ENCODE measurements at places on chromosomes 4 and X.

DNA sequence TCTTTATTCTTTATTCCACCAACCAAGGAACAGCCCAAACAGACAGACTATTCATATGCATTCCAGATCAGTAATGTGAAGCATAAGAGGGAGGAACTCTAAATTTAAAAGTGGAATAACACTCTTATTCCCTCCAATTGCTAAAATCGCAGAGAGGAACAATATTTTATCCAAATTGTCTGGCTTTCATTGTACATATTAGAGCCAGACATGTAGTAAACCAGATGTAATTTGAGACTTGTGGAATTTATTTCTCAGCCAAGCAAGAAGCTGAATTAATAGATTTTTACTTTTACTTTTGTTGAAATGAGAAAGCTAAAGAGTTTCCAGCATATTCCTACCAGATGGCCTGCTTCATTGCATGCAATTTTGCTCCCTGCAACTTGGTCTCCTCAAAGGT, 674.6 kb upstream of the SLIT2 start:
- DNase-seq, result no peak

GRCh38 chrX:27679281-27679680, 89.1 kb downstream of the DCAF8L2 start:
- no peak for DNase-seq

DNA sequence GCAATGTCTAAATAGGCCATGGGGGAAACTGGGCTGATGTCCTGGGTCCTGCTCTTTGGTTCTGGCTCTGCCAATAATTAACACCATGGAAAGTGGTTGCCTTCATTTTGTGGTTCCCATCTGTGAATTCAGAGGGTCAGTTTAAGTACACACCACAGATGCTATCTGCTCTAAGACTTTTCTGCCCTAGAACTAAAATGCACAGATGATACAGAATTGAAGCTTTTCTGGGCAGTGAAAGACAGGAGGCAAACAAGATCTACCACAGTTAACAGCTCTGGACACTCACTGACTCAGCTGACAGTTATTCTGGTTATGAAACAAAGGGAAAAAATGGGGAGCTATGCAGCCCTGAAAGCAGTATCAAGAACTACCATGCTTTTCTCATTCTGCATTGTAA, 37.3 kb downstream of the APBB2 start:
- DNase-seq, result no peak

DNA sequence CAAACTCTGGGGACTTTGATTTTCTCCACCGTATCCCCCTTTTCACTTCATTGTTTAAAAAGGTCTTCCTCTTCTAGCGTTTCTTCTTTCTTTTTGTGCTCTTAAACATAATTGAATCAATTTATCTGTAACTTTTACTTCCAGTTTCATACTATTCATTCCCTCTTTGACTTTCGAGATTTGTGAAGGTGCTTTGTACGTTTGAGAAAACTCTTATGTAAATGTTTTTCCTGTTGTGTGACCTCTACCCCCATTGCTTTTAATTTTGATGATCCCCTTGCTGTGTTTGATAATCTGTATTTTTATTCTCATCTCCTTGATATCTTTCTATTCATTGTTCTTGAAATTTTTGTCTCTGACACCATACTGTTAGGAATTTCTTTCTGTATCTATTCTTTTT, 4.8 kb downstream of the USP38 start:
- DNase-seq, result no peak

DNA sequence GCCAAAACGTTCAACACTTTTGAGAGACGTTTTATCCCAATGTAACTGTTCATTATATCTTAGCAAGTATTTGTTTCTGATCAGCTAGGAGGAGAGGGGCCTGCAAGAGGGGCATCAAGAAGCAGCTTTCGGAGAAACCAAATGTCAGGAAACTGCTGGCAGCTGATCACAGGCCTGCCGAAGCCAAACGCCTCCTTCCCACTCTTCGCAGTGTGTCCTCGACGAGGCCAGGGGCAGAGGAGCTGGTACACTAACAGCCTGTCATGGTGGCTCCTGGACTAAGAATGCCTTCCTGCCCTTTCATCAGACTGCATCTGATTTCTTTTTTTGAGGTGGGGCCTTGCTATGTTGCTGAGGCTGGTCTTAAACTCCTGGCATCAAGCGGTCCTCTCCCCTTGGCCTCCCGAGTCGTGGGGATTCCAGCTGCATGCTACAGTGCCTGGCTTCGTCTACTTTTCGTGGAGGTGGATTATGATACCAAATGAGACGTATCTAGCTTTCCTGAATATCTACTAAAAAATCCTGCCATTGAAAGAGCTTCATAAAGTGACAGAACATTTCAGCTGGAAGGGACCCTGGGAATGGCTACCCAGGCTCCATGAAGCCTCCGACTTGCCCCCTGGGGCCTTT, 134.8 kb downstream of the AFAP1 start:
- no peak for DNase-seq

DNA sequence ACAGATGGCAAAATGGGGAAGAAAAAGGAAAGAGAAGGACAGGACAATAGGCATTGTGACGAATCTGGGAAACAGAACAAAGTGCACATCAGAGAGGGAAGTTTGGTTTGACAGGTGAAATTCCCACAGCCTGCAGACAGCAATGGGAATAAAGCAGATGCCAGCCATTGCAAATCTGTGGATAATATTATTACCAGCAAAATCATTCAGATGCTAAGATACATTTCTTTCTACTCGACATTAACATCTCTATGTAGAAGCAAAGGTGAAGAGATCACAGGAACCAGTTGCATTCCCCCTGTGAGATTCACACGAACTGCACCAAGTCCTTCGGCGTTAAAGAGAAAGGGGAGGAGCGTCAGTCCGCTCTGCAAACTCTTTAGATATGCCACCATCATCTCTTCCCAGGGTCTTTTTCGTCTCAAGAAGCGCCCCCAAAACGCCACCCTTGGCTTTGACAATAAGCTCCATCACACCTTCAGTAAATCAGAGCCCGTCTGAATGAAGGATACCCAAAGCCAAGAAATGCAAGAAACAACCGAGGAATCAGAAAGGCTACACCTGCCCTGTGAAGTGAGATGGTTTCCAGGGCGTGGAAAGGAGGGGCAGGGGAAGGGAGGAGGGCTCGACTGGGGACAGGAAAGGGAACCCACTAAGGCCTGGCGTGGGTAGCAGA, 1.9 kb downstream of the NEUROG2 start:
- DNase-seq, result no peak

- DNase-seq, result no peak
Measured at GRCh38 chrX:19855700-19856381, 31.6 kb downstream of the SH3KBP1 start.

DNA sequence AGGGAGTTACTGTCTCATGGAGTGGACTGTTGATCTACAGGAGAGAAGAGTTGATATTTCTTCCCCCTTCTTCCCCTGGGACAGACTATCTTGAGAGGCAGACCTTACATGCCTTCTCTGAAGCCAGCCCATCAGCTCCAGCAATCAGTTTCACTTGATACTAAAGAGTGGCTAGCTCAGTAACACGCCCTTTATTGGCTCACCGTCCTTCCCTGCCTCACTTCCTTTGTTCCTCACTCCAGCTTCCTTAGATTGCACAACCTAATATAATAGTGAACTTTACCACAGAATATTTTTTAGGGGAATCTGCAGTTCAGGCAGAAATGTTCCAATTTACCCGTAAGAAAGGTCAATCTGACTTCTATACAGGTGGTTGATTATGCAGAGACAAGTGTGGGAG, 128.1 kb upstream of the NDP start:
- DNase-seq, result no peak

GRCh38 chr4:7217474-7218321, 25.4 kb downstream of the SORCS2 start:
- DNase-seq, result no peak

GRCh38 chrX:98480606-98481005, 1596.9 kb downstream of the RPA4 start:
- DNase-seq, result no peak

DNA sequence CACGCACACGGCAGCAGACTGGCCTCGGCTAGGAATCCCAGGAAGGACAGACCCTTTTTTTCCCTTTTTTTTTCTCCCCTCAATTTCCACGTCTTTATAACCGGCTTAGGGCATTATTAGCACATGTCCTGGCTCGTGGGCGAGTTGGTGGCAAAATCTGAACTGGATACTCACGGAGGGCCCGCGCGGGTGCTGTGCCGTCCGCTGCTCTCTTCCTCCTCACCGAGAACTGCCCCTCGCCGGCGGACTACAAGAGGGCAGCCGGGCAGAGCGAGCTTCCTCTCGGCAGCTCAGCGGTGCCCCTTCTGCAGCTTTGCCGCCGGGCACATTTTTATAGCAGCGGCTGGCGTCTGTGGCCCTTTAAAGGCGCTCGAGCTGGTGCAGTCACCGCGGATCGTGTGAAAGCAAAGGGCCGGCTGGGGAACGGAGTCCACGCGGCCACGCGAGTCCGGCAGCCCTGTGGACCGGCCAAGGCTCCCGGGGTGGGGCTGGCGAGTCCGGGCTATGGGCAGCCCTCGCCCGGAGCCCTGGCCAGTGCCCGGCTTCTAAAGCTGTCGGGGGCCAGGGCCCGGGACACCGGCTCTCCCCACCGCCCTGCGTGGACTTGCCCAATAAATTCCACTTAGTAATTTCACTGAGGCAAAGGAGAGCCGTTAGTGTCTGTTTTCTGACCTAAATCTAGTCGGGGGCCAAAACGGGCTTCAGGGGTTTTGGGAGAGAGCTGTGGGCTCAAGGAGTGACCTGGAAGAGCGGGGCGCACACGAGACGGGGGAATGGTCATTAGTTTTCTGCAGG, 1.3 kb upstream of the CITED1 start:
- DNase-seq, result no peak

DNA sequence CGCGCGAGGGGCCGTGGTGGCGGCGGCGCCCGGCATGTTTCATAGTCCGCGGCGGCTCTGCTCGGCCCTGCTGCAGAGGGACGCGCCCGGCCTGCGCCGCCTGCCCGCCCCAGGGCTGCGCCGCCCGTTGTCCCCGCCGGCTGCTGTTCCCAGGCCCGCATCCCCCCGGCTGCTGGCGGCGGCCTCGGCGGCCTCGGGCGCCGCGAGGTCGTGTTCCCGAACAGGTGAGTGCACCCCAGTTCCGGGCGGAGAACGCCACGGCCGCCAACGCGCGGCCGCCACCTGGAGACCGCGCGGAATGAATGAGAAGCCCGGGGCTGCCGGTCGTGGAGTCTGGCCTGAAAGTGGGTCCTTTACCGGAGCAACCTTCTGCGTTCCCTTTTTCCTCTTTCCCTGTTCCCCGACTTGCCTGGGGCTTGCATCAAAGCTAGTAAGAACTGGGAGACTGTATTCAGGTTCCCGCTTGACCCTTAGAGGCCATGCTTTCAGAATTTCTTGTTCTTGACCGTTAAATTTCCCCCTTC, 429 bp downstream of the NOCT start:
- peak; percentile 25 for DNase-seq

DNA sequence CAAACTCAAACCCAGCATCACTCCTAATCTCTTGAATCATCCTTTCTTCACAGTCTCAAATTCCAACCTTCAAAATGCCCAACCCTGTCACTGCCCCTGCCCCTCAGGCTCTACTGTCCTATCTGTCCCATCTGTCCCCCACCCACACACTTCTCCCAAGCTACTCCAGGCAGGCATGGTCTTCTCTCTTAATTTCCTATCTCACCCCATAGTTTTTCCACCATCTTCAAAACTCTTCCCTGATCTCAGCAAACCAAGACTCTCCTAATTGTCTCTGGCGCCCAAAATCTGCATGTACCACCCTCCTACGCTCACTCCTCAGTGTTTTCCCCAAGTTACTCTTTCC, 644 bp downstream of the LAMP2 start:
- no peak for DNase-seq

DNA sequence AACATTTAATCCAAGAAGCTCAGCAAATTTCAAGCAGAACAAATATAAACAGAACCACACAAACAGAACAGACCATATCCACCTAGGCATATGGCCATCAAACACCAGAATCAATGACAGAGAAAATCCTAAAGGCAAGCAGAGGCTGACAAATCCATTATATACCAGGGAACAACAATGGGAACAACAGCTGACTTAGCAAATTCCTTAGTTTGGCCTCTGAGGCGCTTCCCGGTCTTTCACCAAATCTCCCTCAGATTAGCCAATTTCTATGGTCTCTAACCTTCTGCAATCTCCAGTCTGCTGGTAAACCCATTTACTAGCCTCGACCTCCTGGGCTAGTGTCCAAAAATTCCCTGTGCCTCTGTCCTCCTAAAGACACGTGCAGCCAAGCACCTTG, 59.2 kb downstream of the GPR143 start:
- DNase-seq, result no peak

GRCh38 chr4:85779165-85779564, 304.2 kb downstream of the ARHGAP24 start:
- no peak for DNase-seq

GRCh38 chr4:153929675-153930074, 140.8 kb upstream of the SFRP2 start:
- DNase-seq, result no peak

GRCh38 chrX:30874851-30875250, 14.2 kb downstream of the TAB3 start:
- DNase-seq, result no peak

- no peak for DNase-seq
Measured at GRCh38 chr4:156815717-156816359, 155.8 kb downstream of the PDGFC start.

DNA sequence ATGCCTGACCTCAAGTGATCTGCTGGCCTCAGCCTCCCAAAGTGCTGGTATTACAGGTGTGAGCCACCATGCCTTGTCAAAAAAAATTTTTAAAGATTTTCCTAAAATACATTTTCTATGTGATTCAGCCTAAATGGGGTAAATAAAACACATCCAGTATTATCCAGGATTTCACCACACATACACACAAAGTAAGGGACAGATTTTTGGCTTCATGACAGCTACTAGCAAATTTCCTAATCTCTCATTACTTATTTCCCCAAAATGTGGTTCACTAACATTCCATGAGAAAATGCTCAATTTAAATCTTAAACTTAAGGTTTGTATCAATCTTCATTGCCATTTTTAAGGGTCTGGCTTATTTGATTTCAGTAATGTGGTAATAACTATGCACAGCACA, 348.5 kb upstream of the INTU start:
- no peak for DNase-seq

GRCh38 chr4:124697441-124697840, 15.1 kb downstream of the ANKRD50 start:
- DNase-seq, result no peak

DNA sequence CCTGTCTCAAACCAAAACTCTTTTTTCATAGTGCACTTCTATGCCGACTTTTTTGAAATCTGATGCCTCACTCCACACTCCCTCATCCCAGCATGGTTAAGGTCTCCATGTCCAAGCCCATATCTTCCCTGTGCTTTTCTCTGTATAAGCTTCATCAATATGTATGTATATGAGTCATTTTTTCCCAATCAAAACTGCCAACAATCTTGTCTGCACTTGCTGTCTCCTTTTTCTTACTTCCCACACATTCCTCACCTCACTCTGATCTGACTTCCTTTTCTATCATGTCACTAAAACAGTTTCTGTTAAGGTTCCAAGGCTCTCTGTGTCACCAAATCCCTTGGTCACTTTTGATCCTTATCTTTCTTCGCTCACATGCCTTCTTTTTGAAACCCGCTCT, 88.2 kb upstream of the GPR50 start:
- DNase-seq, result no peak

DNA sequence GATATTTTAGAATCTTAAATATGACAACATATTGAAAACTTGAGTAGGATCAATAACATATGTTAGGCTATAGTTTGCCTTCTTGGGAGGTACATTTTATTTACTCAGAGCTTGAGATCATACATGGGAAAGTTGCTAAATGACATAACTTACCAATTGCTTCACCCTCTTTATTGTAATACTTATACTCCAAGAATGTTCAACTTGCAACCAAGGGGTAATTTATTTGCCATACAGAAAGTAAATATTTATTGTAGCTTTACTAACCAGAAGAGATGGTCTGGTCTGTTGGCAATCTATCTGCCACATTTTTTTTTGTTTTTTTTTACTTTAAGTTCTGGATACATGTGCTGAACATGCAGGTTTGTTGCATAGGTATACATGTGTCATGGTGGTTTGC, 426.6 kb downstream of the ARHGAP24 start:
- DNase-seq, result no peak

Measured in stimulated activated CD4-positive, alpha-beta T cell treated with anti-CD3 and anti-CD28 coated beads, Interleukin-12 subunit alpha, Interleukin-12 subunit beta, amount 100 ng/mL, for 48 hours (primary cell).